Coronary artery (tissue), 2 donors: ENCODE measurements at places on chromosomes 16 and 17.

- no peak for DNase-seq
Observed at GRCh38 chr17:48554412-48555257, 9.7 kb upstream of the HOXB2 start.

- no peak for DNase-seq
Observed at GRCh38 chr16:65876056-65876408, 490.5 kb upstream of the CDH5 start.

- peak; percentile 76 for DNase-seq
Observed at GRCh38 chr17:48457080-48457836, 27.2 kb upstream of the SKAP1 start.

- DNase-seq = no peak
Observed at GRCh38 chr16:70689035-70689969, 3.4 kb upstream of the MTSS2 start.

- no peak for DNase-seq
Observed at GRCh38 chr16:64185954-64186353, 935.9 kb downstream of the CDH11 start.
